ENCODE measurements at places on chromosomes 6 and 20.

DNA sequence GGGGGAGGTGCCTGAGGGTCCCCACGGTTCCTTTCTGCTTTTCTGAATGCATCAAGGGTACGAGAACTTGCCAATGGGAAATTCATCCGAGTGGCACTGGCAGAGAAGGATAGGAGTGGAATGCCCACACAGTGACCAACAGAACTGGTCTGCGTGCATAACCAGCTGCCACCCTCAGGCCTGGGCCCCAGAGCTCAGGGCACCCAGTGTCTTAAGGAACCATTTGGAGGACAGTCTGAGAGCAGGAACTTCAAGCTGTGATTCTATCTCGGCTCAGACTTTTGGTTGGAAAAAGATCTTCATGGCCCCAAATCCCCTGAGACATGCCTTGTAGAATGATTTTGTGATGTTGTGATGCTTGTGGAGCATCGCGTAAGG is 226.4 kb downstream of the SMOC2 start:
- no peak for DNase-seq

- no peak for DNase-seq
Observed at GRCh38 chr6:83265384-83265783, 72.2 kb downstream of the RWDD2A start.

DNA sequence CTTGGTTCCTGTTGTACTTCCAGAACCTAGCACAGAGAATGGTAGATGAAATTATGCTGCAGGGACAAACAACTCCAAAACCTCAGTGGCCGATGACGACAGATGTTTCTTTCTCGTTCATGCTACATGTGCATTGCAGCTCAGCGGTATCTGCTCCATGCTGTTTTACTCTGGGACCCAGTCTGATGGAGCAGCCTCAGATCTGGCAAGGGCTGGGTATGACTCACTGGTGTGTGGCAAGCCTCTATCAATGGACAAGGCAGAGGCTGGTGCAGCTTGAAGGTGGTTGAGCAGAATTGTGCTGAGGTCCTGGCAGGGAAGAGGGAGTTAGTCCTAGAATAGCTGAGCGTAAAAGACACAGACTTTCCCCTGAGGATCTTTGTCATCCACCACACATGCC is 10.3 kb upstream of the BLCAP start:
- DNase-seq: no peak

DNA sequence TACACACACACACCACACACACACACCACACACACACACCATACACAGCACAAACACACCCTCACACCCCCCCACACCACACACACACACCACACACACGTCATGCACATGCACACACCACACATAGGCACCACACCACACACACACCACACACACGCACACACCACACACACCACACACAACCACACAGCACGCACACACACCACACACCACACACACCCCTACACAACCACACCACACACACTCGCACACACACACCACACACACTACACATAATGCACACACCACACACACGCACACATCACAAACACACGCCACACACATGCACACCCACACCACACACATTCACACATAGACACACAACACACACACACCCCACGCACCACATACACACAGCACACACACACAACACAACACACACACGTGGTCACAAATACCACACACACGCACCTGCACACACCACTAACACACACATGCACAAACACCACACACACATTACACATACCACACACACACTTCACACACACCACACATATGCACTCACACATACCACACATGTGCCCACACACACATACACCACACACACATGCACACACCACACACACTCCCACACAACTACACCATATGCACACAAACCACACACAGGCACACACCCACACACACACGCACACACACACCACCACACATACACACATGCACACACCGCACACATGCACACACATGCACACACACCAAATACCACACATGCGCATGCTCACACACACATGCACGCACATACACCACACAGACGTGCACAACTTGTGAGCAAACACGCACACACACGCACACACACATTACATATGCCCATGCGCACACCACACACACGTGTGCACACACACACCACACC is 9.4 kb upstream of the ACSS1 start:
- DNase-seq: no peak

- DNase-seq: no peak
Observed at GRCh38 chr6:22027040-22027725, 269.7 kb downstream of the PRL start.

DNA sequence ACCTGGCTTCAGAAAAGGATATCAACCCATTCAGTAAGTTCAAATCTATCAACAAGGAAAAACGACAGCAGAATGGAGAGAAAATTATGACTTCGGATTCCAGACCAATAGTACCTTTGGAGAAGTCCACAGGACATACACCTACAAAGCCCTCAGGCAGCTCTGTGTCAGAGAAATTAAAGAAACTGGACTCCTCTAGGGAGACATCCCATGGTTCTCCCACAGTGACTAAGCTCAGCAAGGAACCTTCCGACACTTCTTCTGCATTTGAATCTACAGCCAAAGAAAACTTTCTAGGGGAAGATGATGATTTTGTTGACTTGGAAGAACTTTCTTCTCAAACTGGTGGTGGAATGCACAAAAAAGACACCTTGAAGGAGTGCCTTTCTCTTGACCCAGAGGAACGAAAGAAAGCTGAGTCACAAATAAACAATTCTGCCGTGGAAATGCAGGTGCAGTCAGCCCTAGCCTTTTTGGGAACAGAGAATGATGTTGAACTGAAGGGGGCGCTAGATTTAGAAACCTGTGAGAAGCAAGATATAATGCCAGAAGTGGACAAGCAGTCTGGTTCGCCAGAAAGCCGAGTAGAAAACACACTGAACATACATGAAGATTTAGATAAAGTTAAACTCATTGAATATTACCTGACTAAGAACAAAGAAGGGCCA is 67.4 kb upstream of the HINT3 start:
- no peak for DNase-seq

DNA sequence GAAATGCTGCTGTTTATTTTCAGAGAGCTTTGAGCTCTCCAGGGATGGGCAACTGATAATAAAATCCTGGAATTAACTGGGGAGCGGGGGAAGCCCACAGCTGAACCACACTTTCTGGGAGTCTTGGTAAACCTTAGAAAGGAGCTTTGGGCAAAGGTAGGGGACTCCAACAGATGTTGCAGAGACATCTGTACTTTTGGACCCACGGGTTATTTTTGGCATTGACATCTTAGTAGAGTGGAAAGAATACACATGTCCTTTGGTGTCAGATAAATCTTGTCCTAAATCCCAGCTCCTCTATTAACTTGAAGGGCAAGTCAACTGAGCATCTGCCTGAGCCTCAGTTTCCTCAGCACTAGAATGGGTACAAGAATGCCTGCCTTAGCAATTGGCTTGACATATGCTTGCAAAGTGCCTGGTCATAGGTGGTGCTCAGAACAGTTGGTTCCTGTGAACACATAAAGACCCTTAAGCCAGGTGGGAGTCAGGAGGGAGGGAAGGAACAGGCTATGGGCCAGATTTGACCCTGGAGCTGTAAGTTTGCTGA is 5.8 kb downstream of the SLC22A3 start:
- no peak for DNase-seq

GRCh38 chr6:112957536-112957916 is 610.4 kb downstream of the RFPL4B start:
- no peak for DNase-seq

DNA sequence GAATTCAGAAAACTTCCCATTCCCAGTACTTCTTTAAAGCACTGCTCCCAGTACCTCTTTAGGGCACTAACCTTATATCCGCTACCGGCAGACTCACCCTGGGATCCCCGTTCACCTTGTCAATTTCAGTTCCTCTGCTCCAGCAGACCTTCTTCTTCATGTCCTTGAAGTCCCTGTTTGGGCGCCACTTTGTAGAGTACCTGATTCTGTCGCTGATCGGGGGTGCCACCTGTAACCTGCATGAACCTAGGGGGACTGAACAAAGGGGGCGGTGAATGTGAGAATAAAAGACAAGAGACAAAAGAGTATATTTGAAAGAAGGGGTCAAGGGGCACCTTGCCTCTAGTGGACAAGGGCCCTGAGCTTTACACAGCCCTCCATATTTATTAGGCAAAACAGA is 4.9 kb upstream of the GINS1 start:
- DNase-seq: no peak

DNA sequence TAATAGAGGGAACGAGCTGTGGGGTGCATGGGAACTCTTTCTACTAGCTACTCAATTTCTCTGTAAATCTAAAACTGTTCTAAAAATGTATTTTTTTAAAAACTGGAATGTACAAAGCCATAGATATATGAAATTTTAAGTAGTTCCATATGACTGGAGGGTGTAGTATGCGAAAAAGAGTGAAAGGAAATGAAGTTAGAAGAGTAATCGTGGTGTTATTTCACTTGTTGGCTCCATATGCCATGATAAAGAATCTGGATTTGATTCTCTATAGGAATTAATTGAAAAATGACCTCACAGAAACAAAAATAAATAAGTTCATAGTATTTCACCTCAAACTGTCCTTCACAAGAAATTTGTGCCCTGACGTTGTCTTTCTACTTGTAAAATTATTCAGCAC is 500.2 kb downstream of the TENT5A start:
- DNase-seq: no peak

DNA sequence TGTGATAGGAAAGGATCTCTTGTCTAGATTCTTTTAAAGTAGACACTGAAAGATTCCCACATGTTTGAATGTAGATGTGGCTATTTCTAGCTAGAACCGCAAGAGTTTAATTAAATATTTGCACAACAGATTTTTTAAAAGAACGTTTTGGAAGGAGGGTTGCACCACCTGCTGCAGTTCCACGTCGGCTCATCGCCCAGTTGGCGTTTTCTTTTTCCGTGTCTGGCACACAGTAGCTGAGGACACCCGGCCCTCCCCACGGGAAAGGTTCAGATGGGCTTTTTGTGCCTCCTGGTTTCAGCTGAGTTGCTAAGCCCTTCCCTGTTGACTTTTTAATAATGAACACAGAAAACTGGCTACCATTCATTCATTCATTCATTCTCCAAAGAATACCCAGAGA is 41.8 kb upstream of the DOK5 start:
- no peak for DNase-seq

GRCh38 chr6:9136141-9136822 is 700.9 kb upstream of the SLC35B3 start:
- no peak for DNase-seq

DNA sequence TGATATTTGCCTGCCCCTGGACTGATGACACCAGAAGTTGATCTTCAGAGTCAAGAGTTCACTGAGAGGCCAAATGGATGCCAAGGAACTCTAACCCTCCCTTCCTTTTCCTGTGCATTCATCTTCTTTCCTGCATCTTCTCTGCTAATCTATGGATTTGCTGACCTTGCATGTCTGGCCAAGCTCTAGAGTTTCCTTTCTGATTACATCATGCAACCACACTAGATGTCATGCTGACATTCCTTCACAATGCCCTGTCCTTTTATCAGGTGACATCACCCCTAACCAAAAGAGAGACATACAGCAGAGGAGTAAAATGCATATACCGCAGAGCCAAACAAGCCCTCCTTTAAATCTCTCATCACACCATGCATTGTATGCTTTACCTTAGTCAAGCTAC is 487.6 kb downstream of the TFAP2A start:
- DNase-seq: no peak

DNA sequence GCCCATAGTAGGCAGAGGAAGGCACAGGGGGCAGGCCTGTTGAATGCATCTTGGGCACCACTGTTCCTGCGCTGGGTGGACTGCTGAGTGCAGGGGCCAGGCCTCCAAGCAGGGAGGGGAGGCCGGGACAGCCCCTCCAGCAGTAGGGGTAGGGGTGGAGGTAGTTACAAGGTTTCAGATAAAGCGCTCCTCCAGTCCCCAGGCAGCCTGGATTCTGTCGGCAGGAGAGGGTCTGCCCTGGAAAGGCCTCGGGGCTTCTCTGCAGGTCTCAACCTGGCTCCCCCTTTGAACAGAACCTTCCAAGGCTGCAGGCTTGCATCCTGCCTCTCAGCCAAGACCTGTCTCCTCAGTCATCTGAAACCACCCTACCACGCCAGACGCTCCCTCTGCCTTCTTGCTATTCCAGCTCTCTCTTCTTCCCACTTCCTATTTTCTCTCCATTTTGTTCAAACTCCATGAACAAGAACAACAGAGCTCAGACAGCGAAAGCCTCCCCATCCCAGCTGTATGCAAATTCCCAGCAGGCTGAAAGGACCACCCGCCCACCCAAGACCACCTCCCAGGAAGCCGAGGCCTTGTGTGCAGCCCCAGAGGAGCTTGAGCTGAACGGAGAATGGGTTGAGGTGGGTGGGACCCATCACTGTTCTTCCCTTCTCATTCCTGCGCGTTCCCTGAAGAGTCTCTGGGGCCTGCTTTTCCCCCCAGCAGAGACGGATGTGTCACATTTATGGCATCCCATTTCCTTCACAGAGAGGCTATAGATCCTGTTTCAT is 1.4 kb downstream of the MLN start:
- DNase-seq: no peak

DNA sequence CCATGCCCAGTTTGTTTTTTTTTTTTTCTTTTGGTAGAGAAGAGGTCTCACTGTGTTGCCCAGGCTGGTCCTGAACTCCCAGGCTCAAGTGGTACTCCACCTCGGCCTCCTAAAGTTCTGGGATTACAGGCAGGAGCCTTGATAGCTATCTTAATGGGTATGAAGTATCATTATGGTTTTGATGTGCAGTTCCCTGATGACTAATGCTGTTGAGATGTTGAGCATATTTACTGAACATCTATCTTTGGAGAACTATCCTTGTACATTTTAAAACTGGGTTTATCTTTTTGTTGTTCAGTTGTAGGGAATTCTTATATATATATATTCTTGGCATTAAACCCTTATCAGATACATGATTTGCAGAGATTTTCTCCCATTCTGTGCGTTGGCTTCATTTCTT is 21.4 kb upstream of the MYL9 start:
- DNase-seq: no peak

GRCh38 chr20:41081276-41081814 is 52.7 kb downstream of the TOP1 start:
- no peak for DNase-seq

GRCh38 chr6:123965894-123966293 is 162.2 kb downstream of the NKAIN2 start:
- no peak for DNase-seq

GRCh38 chr20:46055269-46055668 is 26.3 kb downstream of the SLC12A5 start:
- no peak for DNase-seq

DNA sequence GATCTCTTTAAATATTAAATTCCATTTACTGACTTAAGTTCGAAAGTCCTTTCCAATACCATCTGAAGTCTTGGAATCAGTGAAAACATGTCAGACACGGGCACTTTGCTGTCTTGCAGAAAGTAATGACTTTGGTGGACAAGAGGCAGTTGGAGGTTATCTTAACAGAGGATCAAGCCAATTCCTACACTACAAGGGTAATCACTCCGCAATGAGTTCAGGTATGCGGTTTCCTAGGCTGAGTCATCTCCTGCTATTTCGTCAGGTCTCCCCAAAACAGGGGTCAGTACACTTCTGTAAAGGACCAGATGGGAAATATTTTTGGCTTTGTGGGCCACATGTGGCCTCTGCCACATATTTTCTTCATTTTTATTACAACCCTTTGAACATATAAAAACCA is 656.6 kb downstream of the KIF16B start:
- DNase-seq: no peak
